ENCODE measurements at places on chromosomes 16 and 17. TPM values are rescaled to one million over a fixed set of nuclear protein-coding genes. Genes with fewer than 3 reads are reported as not detected.

Gene CACNG4
- total RNA-seq, result 32.1 TPM

Gene HES7
- not detected for total RNA-seq

Gene EPX
- total RNA-seq, result not detected

Gene SLC35G3
- total RNA-seq, result not detected

Gene SCPEP1
- 53.5 TPM for total RNA-seq

DNA sequence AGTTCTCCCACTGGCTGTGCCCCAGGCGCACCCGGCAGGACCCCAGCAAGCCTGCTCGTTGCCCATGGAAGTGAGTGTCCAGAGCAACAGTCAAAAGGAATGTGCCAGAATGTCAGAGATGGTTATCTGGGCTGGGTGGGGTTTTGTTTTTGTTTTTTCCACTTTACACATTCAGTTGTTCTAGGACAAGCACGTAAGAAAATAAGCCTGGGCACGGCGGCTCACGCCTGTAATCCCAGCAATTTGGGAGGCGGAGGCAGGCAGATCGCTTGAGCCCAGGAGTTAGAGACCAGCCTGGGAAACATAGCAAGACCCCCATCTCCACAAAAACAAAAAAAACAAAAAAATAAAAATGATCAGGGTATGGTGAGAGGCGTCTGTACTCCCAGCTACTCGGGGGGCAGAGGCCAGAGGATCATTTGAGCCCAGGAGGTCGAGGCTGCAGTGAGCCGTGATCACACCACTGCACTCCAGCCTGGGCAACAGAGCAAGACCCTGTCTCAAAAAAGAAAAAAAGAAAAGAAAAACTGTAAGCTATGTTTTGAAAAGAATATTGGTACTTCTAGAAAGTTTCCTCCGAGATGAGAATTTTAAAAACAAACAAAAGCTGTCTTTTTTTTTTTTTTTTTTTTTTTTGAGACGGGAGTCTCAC, 8.3 kb downstream of the NDUFAF8 start:
- no peak overlapping the region for H3K27ac ChIP-seq
- no peak overlapping the region for H3K4me3 ChIP-seq
- no peaks in the 10 kb centered on the region for H3K4me1 ChIP-seq
- no peaks in the 10 kb centered on the region for H3K36me3 ChIP-seq
- H3K27me3 ChIP-seq, result no peaks in the 10 kb centered on the region

GRCh38 chr17:51228161-51228560, 31.7 kb downstream of the MBTD1 start:
- H3K4me1 ChIP-seq, result peaks cover 9% of the 10 kb centered on the region
- no peaks in the 10 kb centered on the region for H3K27me3 ChIP-seq
- no peak for DNase-seq
- H3K27ac ChIP-seq, result no peak overlapping the region

- no peak overlapping the region for H3K27ac ChIP-seq
- no peak for DNase-seq
- no peak overlapping the region for H3K4me3 ChIP-seq
- peaks cover 7% of the 10 kb centered on the region for H3K4me1 ChIP-seq
- H3K36me3 ChIP-seq, result no peaks in the 10 kb centered on the region
Observed at GRCh38 chr17:1986783-1987451, 38.2 kb downstream of the RTN4RL1 start.

- no peaks in the 10 kb centered on the region for H3K27me3 ChIP-seq
- H3K27ac ChIP-seq, result no peak overlapping the region
- H3K4me1 ChIP-seq, result peaks cover 5% of the 10 kb centered on the region
Observed at GRCh38 chr16:72286936-72287620, 115.1 kb upstream of the PMFBP1 start.

GRCh38 chr17:50180111-50180510, 14.3 kb downstream of the SGCA start:
- no peak for DNase-seq
- peaks cover 14% of the 10 kb centered on the region for H3K27me3 ChIP-seq
- no peaks in the 10 kb centered on the region for H3K36me3 ChIP-seq

DNA sequence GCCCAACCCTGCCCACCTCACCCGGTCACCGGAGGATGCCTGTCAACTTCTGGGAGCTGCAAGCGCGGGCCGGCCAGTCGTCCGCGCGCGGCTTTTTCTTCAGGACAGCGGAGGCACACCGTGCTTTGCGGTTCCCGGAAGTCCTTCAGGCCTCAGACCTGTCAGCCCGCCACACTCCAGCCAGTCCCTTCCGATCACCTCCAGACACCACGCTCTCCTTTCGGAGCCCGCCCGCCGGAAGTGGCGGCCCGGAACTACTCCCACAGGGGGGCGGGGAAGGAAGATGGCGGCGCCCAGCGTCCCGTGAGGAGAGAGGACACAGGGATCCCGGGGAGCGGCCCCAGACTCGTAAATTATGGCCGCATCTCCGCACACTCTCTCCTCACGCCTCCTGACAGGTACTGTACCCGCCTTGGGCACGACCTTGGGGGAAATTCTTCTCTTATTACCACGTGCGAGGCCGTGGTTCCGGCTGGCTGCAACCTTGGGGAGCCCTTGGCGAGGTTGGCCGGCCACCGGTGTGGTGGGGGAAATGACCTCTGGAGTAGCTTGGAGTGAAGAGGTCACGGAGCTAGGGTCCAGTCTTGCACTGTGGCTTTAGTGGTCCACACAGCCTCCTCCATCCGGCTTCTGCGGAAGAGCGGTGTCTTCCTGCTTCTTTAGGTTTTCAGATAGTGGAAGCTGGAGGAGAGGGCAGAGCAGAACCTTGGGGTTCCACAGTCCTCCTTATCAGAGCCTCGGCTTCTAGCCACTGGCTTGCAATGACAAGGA, at the start of gene COX10:
COX10 (plus strand) TSS at position 254 of the 771 bp plus-strand sequence; CDS start at position 356, 102 bp downstream.
- H3K27me3 ChIP-seq, result no peaks in the 10 kb centered on the region
- H3K36me3 ChIP-seq, result peaks cover 10% of the 10 kb centered on the region
- peak within 1 kb of the TSS; percentile 96 for H3K4me3 ChIP-seq
- peak within 1 kb of the TSS; percentile 83 for H3K27ac ChIP-seq

DNA sequence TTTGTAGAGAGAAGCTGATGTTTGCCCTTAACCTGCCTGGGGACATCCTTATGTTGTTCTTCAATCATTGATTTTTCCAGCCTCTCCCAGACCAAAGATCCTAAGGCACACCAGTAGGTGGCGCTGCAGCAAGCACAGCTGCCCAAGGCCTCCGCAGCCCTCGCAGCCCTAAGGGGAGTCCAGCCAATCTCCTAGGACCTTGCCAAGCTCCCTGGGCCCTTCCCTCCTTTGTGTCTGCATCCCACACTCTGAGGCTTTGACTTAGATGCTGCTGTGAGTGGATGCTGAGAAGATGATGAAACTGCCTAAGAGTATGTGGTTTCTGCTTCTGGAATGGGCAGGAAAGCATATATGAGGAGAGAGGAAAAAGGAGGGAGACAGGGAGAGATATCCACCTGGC, 47.1 kb downstream of the SPACA3 start:
- H3K4me3 ChIP-seq, result no peak overlapping the region
- no peaks in the 10 kb centered on the region for H3K36me3 ChIP-seq
- DNase-seq, result no peak
- H3K27ac ChIP-seq, result no peak overlapping the region
- no peaks in the 10 kb centered on the region for H3K4me1 ChIP-seq

DNA sequence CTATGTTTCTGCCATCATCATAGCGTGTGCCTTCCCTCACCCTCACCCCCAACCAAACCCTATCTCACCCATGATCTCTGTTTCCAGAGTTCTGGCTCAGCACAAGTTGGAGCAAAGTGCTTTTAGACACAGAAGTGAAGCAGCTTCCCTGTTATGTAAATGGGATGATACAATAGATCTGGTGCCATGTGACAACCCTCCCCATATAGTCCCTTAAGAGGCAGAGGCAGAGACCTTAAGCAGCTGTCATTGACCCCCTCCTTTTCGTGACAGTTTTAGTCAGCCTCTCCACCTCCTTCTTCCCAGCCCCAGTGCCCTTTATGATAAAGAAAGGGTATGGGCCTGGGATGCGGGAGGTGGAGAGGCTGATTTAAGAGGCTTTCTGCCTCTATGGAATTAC, 40.3 kb upstream of the MED13 start:
- no peak for DNase-seq
- no peaks in the 10 kb centered on the region for H3K36me3 ChIP-seq
- H3K4me1 ChIP-seq, result peaks cover 11% of the 10 kb centered on the region
- H3K4me3 ChIP-seq, result no peak overlapping the region
- peaks cover 3% of the 10 kb centered on the region for H3K27me3 ChIP-seq
- H3K27ac ChIP-seq, result no peak overlapping the region

All from type B pancreatic cell (in vitro differentiated cells).